Neural crest cell (in vitro differentiated cells): ENCODE measurements at places on chromosomes 3 and 15. TPM values are rescaled to one million over a fixed set of nuclear protein-coding genes. Genes with fewer than 3 reads are reported as not detected.

DNA sequence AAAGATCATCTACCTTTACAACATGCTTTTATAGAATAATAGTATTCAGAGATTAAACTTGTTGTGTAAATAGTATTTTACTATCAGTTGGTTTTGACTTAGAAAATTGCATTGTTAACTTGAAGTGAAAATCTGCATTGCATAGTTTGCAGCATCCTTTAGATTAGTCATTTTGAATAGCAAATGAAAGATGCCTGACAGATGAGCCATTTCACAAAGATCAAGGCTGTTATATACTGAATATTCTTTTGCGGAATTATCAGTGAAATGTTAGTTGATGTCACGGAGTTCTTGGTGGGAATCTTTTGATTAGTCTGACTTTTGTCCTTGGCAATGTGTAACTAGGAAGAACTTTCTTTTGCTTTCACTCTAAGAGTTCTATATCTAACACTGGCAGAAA, 24.5 kb downstream of the RSRC1 start:
- H3K4me1 ChIP-seq: no peaks in the 10 kb centered on the region
- peaks cover 12% of the 10 kb centered on the region for H3K36me3 ChIP-seq
- no peak overlapping the region for H3K27ac ChIP-seq
- H3K4me3 ChIP-seq: no peak overlapping the region
- no peak for DNase-seq
- H3K27me3 ChIP-seq: no peaks in the 10 kb centered on the region

Gene MCTP2
- total RNA-seq: 0.25 and 0.35 TPM in 2 replicates

- H3K4me3 ChIP-seq: no peak overlapping the region
- no peak for DNase-seq
- H3K27me3 ChIP-seq: no peaks in the 10 kb centered on the region
- H3K36me3 ChIP-seq: no peaks in the 10 kb centered on the region
These were observed 392.0 kb downstream of the IL20RB start for GRCh38 chr3:137349557-137350348.

Gene KBTBD13
- not detected in 2 replicates for total RNA-seq

DNA sequence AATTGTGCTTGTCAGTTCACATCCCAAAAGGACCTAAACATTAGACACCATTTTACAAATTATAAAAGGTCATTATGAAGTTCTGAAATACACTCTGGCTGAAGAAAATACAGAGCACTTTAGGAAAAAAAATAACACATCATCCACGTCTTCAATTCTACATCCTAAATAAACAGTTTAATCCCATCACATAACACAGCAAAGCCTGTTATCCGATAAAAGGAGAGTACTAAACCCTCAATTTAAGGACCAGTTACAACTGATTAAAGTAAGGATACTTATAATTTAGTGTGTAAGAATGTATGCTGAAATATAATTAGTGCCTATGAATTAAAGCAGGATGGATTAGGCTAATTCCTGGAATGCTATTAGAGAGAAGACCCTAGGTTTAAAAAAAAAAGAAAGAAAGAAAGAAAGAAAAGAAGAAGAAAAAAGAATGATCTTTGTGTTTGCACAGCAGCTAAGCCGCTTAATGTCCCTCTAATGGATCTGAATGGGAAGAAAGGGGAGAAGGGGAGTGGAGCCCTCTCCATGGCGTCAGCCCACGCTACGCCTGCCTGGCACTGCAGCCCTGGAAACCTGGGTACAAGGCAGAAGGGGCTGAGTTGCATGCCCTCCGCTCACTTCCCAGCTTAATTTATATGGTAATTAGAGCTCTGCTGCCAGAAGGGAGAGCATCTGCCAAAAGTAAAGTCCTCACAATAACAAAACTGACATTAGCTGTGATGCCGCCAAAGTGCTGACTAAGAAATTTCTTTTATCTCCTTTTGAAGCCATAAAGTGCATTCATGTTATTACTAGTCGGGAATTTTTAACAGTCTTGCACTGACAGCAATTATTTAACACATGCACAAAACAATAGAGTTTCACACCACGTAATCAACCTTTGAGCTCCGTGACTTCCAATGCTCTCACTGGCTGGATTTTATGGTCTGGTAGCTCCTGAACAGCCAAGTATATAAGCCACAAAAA, 90.0 kb downstream of the FSIP1 start:
- H3K4me3 ChIP-seq: peak overlapping the region; percentile 77
- peaks cover 45% of the 10 kb centered on the region for H3K4me1 ChIP-seq
- H3K27ac ChIP-seq: peak overlapping the region; percentile 81
- no peaks in the 10 kb centered on the region for H3K36me3 ChIP-seq
- H3K27me3 ChIP-seq: no peaks in the 10 kb centered on the region
- DNase-seq: peak; percentile 12

Gene MELTF
- 3.9 and 4.1 TPM in 2 replicates for total RNA-seq

DNA sequence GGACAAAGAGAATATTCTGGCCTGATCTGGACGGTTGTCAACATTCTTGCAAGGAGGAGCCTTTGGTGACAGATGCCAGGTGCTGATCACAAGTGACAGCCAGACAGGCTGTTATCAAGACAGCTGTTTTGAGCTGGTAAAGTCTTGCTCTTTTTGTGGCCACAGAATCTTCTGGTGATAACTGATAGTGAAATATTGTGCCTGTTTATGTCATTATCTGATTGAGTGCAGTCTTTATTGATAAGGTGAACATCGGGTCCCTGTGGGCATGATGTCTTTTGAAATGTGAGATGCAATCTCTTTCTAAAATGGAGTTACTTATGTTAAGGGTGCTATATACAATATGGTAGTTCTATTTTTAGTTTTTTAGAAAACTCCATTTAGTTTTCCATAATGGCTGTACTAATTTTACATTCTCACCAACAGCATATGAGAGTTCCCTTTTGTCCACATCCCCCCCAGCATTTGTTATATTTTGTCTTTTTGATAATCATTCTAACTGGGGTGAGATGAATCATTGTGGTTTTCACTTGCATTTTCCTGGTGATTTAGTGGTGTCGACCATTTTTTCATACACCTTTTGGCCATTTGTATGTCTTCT, 10.7 kb downstream of the CEP63 start:
- peaks cover 16% of the 10 kb centered on the region for H3K4me1 ChIP-seq
- no peak for DNase-seq
- peaks cover 56% of the 10 kb centered on the region for H3K36me3 ChIP-seq
